B cell (primary cell): ENCODE measurements at places on chromosomes 2 and 18.

- DNase-seq, result no peak
These were observed 213.9 kb upstream of the AGAP1 start for GRCh38 chr2:235279965-235280364.

DNA sequence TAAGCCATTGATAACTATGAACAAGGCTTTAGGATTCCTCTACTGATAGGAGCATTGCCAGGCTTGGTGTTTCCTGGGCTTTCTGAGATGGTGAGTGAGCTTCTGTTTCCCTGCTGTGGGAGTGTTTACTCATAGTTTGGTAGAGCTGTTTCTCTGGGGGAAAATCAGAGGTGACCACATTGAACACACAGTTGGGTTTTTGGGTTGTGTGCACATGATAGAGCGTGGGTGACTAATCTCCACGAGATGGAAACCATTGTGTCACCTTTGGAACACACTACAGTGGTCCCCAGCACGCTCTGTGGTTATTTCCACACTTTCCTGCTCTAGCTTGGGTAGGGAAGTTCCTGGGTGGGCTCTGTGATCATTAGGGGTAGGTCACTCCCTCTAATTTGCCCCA is 5.4 kb downstream of the IL1R1 start:
- no peak for DNase-seq

GRCh38 chr2:203786549-203787351 is 80.3 kb downstream of the CD28 start:
- DNase-seq, result no peak

GRCh38 chr2:99545604-99546003 is 55.8 kb upstream of the REV1 start:
- DNase-seq, result no peak

DNA sequence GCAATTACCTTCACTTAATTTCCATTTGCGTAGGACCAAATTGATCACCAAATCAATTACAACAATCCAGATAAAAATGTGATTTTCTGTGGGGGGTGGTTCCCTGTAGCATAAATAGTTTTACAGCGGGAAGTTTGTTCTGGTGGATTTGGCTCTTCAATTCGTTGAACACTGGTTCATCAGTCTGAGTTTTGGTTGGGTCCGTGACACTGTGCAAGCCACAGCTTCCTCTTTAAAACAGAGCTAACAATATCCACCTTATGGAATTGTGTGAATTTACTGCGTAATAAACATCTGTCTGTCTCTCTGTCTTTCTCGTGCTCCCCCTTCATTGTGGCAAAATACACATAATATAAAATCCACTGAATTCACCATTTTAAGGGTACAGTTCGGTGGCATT is 310.8 kb downstream of the TGIF1 start:
- no peak for DNase-seq

DNA sequence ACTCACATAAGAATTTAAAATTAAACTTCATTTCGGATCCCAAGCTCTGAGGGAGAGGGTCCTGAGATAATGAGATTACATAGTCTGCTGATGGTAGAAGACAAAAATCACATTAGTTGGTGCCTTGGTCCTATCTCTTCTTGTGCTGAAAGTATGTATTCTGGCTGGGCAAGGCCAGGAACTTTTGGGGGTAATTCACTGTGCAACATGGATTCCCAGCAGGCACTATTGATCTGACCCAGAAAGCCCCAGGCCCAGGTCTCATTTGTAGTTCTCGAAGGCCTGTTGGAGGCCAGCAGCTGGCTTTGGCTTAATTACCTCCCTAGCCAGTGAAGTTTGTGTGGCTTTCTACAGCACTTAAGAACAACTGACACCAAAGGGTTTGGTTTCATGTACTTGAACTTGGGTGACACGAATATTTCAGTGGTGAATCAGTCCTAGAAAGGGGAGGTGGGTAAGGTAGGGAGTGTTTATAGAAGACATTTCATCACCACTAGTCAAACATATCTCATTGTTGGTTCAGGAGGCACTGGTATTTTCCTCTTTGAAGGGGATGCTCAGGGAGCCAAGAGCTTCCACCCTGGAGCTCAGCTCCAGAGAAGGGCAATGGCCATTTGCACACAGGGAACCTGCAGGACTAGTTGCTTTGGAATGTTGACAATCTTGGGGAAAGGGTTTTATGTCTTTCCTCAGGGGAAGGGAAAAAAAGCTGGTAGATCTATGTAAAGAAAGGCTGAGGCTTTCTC is 217.8 kb downstream of the OSR1 start:
- no peak for DNase-seq

DNA sequence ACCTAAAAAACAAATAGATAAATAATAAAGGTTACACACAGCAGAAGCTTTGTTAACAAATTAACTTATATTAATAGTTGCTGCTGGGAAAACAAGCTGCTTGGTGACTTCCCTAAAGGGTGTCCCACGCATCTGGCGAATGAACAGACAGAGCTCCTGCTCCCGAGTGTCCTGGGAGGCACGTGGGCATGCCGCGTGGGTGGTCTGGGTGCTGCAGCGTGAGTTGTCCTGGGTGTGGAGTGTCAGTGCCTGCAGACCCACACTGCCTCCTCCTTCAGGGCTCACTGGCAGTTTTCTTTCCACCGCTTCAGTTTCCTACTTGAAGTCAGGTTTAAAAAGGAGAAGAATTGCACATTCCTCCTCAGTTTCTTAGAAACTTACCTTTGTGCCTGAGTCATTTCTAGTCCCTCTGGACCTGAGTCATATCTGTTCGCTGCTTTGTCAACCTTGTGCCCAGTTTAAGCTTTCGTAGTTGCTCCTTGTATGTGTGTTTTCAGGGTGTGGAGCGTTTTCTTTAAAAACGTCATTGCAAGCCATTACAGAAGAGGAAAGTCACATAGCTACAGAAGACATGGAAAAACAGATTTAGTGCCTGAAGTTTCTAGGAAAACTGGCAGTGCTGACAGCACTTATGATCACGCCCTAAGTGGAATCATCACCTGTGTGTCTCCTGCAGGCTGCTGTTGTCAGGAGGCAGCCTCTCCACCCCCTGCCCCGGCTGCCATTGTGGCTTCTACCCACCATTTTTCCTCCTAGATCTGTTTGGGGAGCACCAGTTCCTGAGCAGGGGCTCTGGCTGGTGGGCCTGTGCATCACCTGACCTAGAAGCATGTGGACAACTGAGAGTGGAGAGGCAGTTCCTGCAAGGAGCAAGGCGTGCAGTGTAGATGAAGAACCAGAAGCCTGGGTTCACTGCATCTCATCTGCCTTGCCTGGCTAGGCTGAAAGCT is 24.5 kb downstream of the IMPA2 start:
- DNase-seq, result no peak

- DNase-seq, result no peak
These were observed 179.4 kb downstream of the SEPTIN10 start for GRCh38 chr2:109434351-109434750.

- no peak for DNase-seq
These were observed 18.9 kb upstream of the ST3GAL5 start for GRCh38 chr2:85907671-85908157.

DNA sequence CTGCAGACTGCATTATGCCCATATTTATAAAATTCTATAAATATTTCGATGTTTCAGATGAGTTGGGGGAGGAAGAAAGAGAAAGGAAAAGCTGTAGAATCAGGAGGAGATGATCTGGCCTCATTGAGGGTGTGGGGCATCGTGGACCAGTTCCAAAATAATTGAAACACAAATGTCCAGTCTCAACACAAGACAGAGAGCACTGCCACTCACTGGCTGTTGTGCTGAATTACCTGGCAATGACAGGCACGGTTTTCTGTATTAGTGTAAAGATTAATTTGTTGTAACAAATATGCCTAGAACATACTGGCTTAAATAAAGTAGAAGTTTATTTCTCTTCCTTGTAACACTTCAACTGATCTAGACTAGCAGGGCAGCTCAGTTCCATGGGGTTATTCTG is 24.1 kb downstream of the POLE4 start:
- no peak for DNase-seq

DNA sequence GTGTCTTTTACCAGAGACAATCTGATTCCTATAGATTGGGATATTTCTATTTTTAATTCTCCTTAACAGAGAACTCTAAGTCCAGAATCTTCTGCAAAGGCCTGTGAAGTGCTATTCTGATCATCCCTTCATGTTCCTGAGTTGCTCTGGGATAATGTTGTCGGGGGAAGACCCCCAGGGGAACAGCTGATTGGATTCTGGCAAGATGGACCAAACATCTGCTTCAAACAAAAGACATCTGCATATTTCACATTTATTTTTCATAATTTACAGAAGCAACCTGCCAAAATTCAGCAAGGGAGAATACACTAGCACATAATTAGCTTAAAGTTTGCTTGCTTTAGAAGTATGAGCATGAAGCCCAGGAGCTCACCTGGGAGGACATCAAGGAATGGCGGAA is 116.0 kb upstream of the ETAA1 start:
- DNase-seq, result no peak
